ENCODE measurements at places on chromosomes 6 and 20.

- DNase-seq = no peak
These were observed 621.5 kb downstream of the TENT5A start for GRCh38 chr6:81130969-81131368.

- peak; percentile 75 for DNase-seq
These were observed 151.8 kb upstream of the INSM1 start for GRCh38 chr20:20215976-20216727.

DNA sequence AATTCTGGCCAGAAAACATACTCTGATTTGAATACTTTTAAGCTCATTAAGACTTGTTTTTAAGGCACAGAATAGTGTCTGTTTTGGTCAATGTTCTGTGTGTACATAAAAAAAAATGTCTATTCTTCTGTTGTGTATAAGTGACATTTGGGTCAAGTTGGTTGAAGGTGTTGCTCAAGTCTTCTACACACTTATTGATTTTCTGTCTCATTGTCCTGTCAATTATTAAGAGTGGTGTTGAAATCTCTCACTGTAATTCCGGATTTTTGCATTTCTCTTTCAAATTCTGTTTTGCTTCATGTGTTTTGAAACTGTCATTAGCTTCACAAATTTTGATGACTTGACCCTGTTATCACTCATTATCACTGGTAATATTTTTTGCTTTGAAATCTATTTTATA, 37.5 kb upstream of the EPM2A start:
- no peak for DNase-seq

DNA sequence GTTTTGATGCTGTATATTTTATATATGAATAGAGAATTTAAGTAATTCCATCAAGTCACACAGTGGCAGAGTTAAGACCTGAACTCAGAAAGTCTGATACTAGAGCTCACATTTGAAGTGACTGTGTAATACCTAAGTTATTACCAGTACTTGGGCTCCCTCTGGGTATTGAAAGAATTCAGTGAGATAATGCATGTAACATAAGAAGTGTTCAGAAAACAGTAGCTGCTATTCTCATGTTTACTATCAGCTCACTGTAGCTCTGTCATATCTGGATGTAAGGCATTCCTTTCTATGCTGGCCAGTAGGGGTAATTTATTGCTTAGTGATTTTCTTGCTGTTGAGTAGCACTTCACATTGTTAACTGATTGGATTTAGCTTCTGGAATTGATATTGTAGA, 44.6 kb downstream of the NKX2-4 start:
- no peak for DNase-seq

GRCh38 chr6:162785632-162786242, 58.0 kb downstream of the PACRG start:
- DNase-seq = no peak

- no peak for DNase-seq
These were observed 32.6 kb downstream of the DTNBP1 start for GRCh38 chr6:15630202-15630601.

- no peak for DNase-seq
These were observed 148.1 kb upstream of the HDAC2 start for GRCh38 chr6:114119056-114119455.

- no peak for DNase-seq
These were observed 60.6 kb downstream of the BTBD9 start for GRCh38 chr6:38579010-38579628.

DNA sequence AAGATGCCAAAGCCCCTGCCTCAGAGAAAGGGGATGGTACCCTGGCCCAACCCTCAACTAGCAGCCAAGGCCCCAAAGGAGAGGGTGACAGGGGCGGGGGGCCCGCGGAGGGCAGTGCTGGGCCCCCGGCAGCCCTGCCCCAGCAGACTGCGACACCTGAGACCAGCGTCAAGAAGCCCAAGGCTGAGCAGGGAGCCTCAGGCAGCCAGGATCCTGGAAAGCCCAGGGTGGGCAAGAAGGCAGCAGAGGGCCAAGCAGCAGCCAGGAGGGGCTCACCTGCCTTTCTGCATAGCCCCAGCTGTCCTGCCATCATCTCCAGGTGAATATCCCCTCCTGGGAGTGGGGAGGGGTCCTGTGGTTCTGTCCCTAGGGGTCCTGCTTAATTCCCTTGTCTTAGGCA, 1.1 kb downstream of the MYLK2 start:
- DNase-seq = no peak

DNA sequence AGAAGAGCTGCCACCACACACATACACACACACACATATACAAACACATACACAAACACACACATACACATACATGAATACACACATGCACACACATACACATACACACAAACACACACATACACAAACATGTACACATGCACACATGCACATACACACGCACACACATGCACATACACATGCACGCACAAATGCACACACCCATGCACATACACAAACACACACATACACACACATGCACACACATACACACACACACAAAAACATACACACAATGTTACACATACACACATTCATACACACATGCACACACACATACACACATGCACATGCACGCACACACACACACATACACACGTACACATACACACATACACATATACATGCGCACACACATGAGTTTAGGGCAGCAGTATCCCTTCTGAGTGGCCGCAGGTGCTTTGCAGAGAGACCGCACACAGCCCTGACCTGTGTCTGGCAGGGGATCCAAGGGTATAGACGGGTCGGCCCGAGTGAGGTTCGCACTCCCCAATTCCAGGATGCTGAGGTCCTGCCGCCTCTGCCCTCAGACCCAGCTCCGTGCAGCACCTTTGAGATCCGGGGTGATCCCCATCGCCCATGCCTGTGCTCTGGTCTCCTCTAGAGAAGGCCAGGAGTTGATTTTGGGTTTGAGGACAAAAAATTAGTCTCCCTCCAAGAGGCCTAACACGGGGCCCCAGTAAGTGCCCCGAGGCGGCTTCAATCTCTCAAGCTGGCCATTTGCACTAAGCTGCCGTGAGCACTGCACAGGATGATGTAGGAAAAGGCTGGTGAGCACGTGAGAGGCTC, 56.8 kb downstream of the TMEM242 start:
- DNase-seq = no peak

GRCh38 chr6:1917626-1918371, 308.1 kb downstream of the FOXC1 start:
- no peak for DNase-seq

DNA sequence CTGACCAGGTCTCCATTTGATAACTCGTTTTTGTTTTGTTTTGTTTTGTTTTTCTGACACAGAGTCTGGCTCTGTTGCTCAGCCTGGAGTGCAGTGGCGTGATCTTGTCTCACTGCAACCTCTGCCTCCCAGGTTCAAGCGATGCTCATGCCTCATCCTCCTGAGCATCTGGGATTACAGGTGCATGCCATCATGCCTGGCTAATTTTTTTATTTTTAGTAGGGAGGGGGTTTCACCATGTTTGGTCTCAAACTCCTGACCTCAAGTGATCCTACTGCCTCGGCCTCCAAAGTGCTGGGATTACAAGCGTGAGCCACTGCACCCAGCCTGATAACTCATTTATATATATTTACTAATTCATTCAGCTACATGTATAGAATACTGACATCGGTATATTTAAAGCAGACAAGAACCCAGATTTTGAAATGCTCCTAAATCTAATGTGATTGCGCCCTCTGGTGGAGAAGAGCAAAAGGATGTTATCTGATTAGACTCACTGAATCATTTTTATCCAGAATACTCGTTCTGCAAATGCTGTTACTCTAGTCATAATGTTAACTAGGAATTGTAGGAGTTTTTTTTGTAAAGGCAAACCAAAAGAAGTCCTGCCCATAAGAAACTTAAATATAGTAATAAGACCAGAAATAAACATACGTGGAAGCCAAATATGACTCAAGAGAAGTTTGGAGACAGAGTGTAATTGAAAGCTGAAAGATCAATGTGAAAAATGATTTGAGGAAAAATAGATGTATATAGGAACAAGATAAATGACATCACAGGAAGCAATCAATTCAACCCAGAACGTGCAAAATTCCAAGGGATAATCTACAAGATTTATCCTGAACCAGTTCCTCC, 5.3 kb upstream of the COL12A1 start:
- no peak for DNase-seq

- no peak for DNase-seq
These were observed 107.2 kb upstream of the CENPW start for GRCh38 chr6:126232671-126233070.

DNA sequence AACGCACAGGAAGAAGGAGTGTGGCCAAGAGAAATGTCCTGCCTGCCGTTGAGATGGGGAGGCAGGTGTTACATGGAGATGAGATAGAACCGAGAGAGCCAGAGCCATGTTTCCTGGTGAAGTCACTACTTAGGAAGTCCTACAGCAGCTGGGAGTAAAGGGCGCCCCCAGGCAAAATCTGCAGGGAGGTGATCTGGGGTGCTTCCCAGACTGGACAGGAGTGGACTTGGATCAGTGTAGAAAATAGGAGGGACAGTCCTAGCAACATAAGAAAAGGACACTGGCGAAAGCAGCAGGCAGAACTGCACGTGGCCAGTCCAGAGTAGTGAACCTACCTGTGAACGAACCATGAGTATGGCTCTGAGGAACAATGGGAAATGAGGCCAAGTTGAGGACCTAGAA, 85.3 kb downstream of the CD164 start:
- DNase-seq = no peak

DNA sequence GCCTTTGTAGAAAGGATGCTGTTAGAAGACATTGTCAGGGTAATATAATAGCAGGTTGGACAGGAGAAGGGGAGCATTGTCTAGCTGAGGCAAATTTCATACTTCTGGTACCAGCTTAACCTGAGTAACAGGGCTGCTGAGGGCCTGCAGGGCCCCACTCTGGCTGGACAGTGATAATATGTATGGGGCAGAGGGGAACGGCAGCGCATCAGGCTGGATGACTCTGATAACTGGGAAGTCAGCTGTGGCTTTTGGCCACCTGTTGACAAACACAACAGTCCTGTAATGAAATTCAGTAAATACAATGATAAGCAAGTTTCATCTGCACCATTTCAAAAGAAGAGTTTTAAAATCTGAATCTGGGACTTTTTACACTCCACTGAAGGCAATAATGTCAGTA, 259.9 kb upstream of the CNR1 start:
- DNase-seq = no peak

- DNase-seq = no peak
These were observed 6.7 kb downstream of the MAK start for GRCh38 chr6:10831609-10832008.

DNA sequence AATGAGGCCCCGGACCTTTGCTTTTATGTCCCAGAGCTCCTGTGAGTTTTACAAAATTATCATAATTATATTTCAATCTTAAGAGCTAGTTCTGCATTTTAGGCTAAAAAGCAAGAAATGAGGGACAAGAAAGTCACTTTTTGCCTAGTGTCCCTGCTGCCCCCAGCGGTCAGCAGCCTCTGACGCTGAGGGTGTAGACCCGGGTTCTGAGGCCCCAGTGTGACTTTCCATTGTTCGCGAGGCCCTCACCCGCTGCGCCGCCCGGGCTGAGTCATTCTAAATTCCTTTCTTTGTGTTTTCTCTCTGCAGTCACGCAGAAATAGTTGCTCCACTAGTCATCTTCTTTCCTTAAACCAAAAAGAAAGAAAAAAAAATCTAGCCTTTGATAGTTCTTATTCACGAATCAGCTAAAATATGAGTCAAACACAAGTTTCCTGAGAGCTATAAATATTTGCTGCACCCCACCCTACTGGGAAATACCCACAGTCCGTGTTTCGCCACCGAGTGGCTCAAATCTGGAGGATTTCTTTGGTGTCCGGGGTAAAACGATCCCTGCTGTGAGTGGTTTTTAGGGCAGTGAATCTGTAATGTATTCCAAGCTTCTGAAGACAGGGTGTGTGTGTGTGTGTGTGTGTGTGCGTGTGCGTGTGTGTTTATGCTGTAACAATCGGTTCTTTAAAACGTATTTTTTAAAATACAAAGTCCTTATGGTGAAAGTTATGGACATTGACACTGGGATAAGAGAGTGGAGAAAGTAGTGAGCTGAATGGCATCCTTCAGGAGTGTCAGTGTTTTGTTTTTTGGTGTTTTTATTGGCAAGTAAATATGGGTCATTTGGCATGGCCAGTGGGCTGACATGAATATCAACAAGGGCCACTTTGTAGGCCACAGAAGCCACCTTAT, 59.7 kb upstream of the EEF1A1 start:
- no peak for DNase-seq

DNA sequence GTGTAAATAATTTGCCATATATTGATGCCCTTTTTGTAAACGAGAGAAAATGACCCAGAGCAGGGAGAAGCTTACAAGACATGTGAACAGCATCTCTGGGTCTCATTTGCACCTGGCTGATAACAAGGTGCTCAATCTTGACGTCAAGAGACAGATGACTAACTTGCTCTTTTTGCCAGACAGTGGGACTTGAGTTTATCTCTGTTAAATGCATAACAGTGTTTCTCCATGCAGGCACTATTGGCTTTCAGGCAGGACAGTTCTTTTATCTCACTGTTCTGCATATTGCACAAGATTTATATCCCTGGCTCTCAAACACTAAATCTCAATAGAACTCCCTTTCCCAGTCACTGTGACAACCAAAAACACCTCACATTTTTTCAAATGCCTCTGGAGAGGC, 56.4 kb downstream of the RFX6 start:
- no peak for DNase-seq

DNA sequence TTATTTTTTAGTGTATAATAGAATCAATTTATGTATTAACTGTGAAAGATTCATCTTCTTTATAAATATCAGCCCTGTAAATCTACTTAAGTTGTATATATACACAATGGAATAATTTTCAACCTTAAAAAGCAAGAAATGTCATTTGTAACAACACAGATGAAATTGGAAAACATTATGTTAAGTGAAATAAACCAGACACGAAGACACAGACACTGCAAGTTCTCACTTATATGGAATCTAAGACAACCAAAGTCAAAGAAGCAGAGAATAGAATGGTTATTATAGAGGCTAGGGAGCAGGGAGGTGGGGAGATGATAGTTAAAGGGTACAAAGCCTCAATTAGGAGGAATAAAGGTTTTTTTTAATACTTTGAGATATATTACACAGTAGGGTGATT, 1404.4 kb downstream of the HACE1 start:
- DNase-seq = no peak

GRCh38 chr6:104022126-104022525, 837.6 kb downstream of the HACE1 start:
- no peak for DNase-seq

DNA sequence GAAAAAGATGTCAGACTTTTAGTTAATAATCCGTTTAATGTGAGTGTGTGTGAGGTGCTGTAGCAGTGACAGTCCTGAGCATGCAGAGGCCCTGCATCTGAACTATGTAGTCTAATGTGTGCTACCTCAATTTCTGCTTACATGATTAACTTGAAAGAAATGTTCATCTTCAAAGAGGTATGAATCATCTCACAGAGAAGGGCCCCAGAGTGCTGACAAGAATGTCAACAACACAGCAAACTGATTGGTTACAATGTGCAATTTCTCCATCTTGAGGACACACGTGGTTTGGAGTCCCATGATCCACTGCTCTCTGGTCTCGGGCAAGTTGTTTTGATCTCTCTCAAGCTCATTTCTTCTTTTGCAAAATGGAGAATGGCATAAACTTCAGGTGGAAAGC, 61.7 kb upstream of the EMILIN3 start:
- no peak for DNase-seq

- no peak for DNase-seq
These were observed 13.7 kb downstream of the NEDD9 start for GRCh38 chr6:11218538-11219399.

GRCh38 chr6:40966860-40967259, 72.2 kb downstream of the UNC5CL start:
- DNase-seq = no peak

Data from NCI-H1417 treated with DMSO at 0.1 percent for 48 hours (cell line).